ENCODE measurements at places on chromosomes 16 and 17.

- DNase-seq = no peak
Measured at GRCh38 chr16:27576729-27577128, 26.8 kb downstream of the KATNIP start.

DNA sequence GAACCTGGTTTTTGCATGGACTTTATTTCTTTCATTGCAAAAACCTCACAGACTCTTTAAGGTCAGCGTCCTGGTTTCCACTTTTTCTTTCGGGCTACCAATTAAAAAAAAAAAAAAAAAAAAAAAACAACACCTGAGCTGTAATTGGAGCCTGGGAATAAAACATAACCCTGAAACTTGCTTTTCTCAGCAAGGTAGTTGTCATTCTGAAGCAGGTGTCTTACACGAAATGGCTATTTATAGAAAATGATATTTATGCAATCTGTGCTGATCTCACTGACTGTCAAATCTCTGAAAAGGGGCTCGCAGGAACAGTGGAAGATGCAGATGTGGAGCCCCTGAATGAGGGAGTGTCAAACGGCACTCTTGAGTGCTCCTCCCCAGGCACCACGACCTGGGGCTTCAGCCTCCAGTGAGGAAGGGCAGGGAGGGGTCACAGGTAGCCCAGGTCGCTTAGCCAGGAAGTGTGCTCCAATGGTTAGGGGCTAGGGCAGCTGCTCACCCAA, 10.4 kb upstream of the COTL1 start:
- DNase-seq = no peak

GRCh38 chr17:3794557-3795389, 6.2 kb downstream of the ITGAE start:
- DNase-seq = peak; percentile 56

DNA sequence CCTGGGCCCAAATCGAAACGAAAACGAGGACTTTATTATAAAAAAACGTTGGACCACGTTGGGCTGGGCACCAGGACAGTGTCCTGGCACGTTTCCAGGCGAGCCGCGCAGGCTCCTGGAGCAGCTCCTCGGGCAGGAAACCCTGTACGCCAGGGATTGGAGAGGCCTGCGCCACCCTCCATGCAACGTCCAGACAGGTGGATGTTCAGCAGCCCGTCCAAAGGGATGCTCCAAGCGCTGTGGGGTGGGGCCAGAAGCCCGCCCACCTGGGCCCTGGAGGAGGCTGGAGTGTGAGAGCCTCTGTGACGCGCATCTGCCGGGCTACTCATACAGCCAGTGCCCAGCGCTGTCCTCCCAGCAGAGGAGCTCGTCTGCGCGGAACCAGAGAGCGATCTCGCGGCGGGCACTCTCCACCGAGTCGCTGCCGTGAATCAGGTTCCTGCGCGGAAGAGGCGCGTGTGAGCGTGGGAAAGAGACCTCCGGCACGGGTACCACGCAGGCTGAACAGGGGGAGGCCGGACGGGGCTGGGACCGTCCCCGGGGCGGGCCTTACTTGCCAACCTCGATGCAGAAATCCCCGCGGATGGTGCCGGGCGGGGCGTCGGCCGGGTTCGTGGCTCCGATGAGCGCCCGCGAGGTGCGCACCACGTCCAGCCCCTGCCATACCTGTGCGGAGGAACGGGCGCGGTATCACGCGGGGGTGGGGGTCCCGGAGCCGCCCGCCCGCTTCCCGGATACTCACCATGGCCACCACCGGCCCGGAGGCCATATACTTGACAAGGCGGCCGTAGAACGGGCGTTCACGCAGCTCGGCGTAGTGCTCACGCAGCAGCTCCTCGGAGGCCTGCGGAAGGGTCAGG, 785 bp downstream of the NME3 start:
- DNase-seq = peak; percentile 61

GRCh38 chr16:8372141-8372540, 218.2 kb downstream of the TMEM114 start:
- DNase-seq = no peak

DNA sequence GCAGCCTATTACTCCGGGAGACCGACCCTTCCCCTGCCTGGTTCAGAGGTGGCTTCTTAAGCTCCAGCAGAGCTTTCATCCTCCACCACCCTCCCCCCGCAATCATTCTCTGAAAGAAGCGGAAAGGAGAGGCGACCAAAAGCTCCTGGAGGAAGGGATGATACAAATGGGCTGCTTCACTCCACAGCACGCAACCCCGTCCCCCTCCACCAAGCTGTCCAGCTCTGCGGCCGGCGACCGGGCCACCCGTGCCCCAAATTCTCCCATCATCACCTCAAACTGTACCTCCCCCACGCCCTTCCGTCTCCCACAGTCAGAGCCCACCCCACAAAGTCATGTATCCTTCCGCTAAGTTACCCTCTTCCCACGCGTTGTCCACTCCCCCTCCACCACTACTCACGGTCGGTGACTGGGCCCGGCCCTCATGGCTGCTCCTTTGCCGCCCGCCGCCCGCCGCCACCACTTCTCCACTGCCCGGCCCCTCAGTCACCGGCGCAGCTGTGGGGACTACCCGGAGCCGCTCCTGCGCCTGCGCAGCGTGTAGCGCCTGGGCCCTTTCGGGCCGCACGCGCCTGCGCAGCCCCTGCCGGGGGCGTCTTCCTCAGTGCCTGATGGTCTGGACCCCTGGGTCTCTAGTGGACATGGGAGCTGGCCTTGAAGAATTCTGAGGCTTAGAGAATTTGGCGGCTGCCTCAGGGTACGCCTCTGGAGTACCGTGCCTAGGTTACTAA, at the start of gene FAM222B:
Gene FAM222B (minus strand): TSS at position 509 of the 731 bp plus-strand sequence. CDS start 76,123 bp downstream, outside the sequence.
- peak; percentile 91 for DNase-seq

DNA sequence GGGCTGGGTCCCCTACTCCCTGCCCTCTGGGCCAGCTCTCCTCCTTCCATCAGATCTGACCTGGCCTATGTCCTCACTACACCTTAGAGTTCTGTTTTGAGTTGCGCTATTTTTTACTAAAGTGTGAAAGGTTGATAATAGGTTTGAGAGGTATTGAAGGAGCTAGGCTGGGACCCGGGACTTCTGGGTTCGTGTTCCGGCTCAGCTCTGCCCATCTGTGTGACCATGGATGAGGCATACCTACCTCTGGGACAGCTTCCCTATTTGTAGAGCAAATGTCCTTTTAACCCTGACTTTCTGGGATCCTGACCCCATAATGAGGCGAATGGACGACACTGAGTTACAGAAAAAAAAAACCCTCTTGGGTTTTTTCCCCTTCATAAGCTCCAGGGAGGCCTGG, 36.0 kb downstream of the IL21R start:
- no peak for DNase-seq

DNA sequence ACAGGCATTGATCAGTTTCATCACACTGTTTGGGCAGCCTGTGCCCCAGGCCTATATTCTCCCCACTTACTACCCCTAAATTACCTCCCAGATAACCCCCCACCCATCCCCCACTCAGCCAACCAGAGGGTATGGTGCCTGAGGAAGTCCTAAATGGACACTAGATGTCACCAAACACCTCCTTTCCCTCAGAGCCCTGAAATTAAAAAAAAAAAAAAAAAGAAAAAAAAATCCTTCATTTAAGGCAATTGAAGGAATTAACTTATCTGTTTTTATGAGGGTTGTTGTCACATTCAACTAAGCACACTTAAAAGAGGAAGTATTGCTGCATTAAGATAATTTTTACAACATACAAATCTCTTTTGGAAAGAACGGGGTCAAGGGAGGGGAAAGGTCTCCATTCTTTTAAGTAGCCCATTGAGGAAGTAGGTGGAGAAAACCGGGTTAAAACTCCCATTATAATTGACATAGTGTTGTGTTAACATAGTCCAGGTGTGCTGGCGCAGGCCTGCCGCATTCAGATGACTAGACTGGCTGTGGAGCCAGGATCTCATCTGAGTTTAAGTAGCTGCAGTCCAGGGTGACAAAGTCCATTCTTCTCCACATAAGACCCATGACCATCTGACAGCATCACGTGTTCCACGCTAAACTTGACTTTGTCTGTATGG, 46.3 kb downstream of the SNX11 start:
- peak; percentile 51 for DNase-seq

GRCh38 chr16:49280105-49280741, 1.4 kb downstream of the CBLN1 start:
- peak; percentile 68 for DNase-seq

DNA sequence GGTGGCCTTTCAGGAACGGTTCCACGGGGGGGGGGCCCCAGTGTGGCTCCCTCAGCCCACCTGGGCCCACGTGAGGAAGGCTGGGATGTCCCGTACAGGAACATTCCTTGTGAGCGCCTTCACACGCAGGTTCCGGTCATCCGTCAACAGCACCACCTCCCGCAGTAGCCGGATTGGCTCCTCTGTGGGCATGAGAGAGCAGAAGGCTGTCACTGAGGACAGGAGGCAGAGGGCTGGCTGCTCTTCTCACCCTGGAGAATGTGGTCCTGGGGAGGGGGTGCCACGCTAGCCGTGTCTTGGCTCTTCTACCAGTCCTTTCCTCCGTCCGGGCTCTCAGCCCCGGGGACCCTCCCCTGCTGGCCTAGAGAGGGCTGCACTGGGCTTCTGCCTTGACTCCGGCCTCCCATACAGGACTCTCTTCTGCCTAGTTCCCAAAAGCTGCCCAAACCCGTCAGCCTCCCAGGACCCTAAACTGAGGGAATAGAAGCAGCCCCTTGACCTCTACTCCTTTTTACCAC, 6.6 kb downstream of the HIC1 start:
- DNase-seq = no peak

DNA sequence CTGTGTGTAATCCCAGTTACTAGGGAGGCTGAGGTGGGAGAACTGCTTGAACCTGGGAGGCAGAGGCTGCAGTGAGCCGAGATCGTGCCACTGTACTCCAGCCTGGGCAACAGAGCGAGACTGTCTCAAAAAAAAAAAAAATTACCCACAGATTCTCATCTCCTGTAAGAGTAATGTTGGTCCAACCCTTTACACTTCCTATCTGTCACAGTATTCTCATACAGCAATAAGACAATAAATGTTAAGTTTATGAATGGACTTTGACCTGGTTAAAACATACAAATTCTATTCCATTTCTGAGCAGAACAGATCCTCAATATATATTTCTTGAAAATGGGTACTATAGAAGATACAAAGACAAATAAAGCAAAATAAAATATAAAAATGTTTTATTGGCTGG, 30.4 kb upstream of the TAOK1 start:
- DNase-seq = no peak

DNA sequence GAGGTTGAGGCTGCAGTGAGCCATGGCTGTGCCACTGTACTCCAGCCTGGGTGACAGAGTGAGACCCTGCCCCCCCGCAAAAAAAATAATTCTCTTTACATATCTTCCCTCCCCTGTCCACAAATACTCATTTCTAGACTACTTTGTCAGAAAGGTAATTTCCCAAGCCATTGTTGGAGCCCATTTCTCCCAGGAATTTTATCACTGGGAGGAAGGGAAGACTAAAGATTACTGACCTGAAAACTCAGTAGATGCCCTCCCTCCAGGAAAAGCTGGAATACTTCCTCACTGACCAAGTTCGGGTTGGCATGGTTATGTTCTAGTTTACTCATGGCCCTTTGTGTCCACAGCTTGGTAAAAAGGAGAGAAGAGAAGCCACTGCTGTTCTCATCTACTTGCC, 4.1 kb downstream of the CALCOCO2 start:
- DNase-seq = no peak

DNA sequence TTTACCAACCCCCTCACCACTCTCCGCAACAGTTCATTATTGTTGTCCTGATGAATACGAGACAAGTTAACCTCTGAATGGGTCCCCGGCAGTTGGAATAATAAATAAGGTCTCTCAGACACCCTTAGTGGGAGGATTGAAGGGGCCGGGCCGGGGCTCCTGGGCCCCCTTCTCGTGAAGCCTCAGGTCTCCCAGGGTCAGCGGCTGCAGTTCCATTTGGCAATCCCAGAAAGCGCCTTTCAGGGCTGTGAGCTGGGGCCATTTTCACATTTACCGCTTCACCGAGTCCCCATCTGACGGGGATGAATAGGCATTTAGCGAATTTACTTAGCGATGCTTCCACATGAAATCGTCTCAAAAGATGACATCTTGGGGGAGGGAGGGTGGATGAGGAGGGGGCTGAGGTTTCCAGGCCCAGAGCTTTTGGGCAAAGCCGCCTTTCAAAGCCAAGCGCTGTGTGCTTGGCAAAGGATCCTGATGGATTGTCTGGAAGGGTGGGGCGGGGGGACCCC, 309.8 kb downstream of the XYLT1 start:
- DNase-seq = peak; percentile 94

DNA sequence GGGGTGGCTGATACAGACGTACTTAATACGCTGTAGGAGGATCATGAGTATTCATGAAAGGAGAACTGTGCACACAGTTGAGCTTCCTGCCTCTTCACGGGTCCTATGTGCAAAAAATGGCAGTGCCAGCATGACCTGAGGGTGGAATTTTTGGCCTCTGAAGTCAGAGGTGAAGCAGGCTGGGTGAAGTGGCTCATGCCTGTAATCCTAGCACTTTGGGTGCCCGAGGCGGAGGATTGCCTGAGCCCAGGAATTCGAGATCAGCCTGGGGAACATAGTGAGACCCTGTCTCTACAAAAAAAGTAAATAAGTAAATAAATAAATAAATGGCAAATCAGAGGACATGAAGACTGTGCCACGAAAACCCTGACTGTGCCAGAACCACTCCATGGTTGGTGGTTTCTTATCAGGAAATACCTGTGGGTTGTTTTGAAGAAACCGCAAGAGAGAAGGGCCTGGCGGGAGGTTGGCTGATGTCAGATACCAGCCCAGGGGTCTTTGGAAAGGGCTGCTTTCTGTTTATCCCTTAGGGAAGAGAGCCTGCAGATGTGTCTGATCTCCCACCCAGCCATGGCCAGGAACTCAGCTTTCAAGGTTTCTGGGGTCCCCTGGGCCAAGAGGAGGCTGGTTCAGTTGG, 3.4 kb downstream of the ASPSCR1 start:
- no peak for DNase-seq

GRCh38 chr16:55577887-55578286, 11.4 kb downstream of the CAPNS2 start:
- no peak for DNase-seq

GRCh38 chr17:73226556-73227172, 33.8 kb downstream of the COG1 start:
- DNase-seq = no peak

- DNase-seq = no peak
Measured at GRCh38 chr16:86231321-86231995, 278.9 kb upstream of the FOXF1 start.

Measured in retina (tissue), 1 donor.